ENCODE measurements at places on chromosomes 13 and 19. TPM values are rescaled to one million over a fixed set of nuclear protein-coding genes. Genes with fewer than 3 reads are reported as not detected.

Gene GJB6
- 54.5 TPM for total RNA-seq

Gene SLC25A42
- total RNA-seq = 2.8 TPM

Gene PTH2
- not detected for total RNA-seq

Gene SYCN
- total RNA-seq = not detected

Gene PRODH2
- not detected for total RNA-seq

Gene CYP4F3
- total RNA-seq = not detected

Gene KLF5
- total RNA-seq = 78.4 TPM

Gene FCGBP
- total RNA-seq = not detected

Gene TOMM40
- total RNA-seq = 175 TPM

Gene TBXA2R
- 0.23 TPM for total RNA-seq

Gene CPT1C
- 2.0 TPM for total RNA-seq

Gene SCEL
- total RNA-seq = 2.5 TPM

Gene ZIC5
- total RNA-seq = not detected

Gene RDH13
- total RNA-seq = 24.5 TPM

Gene HCST
- total RNA-seq = not detected

Gene UTP14C
- 4.7 TPM for total RNA-seq

Gene DAND5
- not detected for total RNA-seq

Gene FCAR
- total RNA-seq = not detected

Gene TEKTIP1
- not detected for total RNA-seq

Gene MBD3L3
- total RNA-seq = not detected

Gene PRSS57
- total RNA-seq = not detected

Gene KL
- not detected for total RNA-seq

Gene NXNL1
- total RNA-seq = not detected

Gene ICAM5
- 8.8 TPM for total RNA-seq

Gene ZNF534
- not detected for total RNA-seq

Gene ZNF573
- total RNA-seq = 1.1 TPM

Gene IGLON5
- not detected for total RNA-seq

Gene THOP1
- 75.8 TPM for total RNA-seq

Gene GJB2
- total RNA-seq = 409 TPM

Gene IL17D
- 0.16 TPM for total RNA-seq

Gene KLK6
- 0.11 TPM for total RNA-seq
